ENCODE measurements at places on chromosomes 6 and 20. TPM values are rescaled to one million over a fixed set of nuclear protein-coding genes. Genes with fewer than 3 reads are reported as not detected.

GRCh38 chr20:3282271-3283221 lies 43.6 kb upstream of the SLC4A11 start:
- no peak for ATAC-seq

DNA sequence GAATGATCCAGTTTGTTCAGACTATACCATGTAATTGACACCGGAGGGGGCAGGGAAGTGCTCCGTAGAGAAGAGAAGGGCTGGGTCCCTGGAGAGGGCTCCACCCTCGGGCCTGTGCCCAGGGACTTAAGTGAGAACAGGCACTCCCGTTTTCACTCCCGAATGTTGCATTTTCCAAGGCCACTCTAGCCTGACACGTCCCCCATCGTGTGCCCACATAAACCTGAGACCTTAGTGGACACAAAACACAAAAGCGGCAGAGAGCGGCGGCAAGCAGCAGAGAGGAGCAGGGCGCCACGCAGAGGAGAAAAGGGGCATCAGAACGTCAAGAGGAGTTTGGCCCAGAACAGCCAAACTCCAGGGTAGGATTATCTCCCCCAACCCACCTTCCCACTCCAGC lies 1405.1 kb downstream of the GRIK2 start:
- ATAC-seq, result no peak

DNA sequence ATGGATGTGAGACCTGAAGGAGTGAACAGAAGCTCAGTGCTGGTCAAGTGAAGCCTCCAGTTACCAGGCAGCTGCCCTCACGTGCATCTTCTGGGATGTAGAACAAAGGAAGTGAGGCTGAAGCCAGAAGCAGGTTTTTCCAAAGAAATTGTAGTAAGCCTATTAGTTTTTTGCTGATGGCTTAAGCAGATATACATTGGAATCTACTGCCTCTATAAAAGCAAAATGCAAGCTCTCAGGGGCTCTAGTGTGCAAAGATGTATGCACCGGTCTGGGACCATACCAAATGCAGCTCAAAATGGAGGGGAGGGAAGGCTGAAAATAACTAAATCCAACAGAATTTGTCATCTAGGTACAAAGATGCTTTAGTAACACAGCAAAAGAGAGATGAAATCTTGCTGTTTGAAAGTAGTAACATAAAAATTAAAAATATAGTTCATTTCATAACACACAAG lies 77.0 kb downstream of the DTNBP1 start:
- ATAC-seq, result no peak

- no peak for ATAC-seq
Observed at GRCh38 chr6:83677791-83678190, 31.1 kb downstream of the SNAP91 start.

- ATAC-seq, result peak; percentile 92
Observed at GRCh38 chr6:14732844-14733757, 512.8 kb upstream of the JARID2 start.

GRCh38 chr20:45857882-45858216 lies 435 bp downstream of the ZSWIM3 start:
- no peak for ATAC-seq

GRCh38 chr6:141134723-141135122 lies 998.0 kb upstream of the GJE1 start:
- ATAC-seq, result no peak

GRCh38 chr6:291204-291696 lies 1.0 kb upstream of the DUSP22 start:
- peak; percentile 53 for ATAC-seq

DNA sequence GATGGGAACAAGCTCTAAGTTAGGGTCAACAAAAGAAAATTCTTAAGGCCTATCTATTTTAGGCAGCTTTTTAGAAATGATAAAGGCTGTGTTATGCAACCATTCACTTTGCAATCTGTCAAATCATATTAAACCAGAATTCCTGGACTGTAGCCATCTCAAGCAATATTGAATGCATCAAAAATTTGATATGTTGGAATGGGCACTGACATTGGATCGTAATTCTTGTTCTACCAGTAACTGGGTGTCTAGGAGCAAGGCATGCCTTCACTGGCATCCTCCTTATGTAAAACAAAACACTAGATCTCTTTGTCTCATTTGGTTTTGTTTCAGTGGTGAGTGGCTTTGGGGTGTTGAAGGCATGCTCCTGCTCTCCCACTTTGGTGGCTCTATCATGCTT lies 145.6 kb downstream of the JARID2 start:
- ATAC-seq, result peak; percentile 76

GRCh38 chr6:106125925-106126435 lies 39.8 kb downstream of the PRDM1 start:
- ATAC-seq, result peak; percentile 48

GRCh38 chr20:1185316-1185741 lies 548 bp upstream of the TMEM74B start:
- ATAC-seq, result peak; percentile 17

- no peak for ATAC-seq
Observed at GRCh38 chr6:169930799-169931198, 179.4 kb downstream of the ERMARD start.

DNA sequence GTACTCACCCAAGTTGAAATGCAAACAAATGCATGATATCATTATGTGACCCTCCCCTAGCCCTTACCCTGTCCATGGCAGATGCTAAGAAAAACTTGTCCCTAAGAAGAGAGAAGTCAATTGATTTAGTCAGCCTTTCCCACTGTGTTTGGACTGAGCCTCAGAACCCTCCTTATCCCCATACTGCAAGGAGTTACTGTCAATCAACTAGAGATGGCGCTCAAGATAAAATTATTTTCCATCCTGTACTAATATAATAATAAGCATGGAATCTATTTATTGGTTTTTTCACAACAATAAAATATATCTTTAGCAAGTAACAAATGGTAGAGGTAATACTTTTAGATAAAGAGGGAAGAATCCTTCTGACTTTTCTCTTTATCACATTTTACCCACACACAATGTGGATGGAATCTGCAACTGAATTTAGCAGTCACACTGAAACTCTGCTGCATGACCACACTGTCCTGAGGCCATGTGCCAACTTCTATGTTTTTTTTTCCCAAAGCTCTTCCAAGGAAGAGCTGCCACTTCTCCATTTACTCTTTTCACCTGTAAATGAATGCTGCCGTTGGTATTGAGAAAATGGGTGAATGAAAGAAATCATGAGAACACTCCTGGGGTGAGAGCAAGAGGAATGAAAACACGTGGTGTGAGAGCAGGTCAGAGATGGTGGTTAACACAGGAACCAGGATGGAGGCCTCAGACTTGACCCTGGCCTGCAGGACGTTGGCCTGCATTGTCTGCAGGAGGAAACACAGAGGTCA lies 10.5 kb downstream of the NT5E start:
- ATAC-seq, result no peak

GRCh38 chr6:108746366-108746765 lies 101.9 kb upstream of the ARMC2 start:
- ATAC-seq, result peak; percentile 91

GRCh38 chr20:10415013-10415650 lies 18.9 kb downstream of the MKKS start:
- ATAC-seq, result no peak

DNA sequence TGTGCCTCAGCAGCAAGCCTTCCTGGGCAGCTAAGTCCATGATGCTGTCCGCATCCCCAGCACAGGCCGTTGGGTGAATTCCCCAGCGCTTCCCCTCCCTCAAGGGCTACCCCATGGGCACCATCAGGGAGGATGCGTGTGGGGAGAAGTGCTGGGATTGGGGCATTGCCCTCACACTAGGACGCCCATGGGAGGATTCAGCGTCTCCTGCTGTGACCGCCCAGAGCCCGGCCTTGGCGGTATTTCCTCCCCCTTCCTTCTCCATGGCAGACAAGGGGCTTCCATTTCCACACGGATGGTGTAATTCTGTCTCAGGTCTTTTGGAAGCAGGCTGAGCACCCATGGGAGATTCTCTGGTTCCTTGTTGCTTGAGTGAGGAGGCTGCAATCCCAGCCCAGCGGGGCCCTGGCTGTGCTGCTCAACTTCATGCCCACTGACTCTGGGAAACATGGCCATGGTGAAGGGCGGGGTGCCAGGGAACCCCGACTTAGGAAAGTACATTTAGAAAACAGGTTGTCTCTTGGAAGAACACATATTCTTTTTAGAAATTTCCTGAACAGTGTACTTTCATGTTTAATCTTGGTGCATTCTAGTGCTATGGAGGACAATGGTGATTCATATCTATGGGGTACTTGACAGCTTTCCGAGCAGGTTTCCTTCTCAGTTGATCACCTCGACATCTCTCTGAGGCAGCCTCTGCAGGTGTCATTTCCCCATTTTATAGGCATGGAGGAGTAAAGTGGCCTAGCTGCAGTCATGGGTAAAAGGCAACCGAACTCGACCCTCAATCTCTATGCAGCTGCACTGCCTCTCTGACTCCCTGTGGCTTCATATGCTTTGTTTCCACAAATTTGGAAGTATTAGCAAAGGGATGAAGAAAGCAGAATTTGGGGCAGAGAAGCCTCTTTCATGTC lies 178.2 kb upstream of the CST7 start:
- ATAC-seq, result no peak

DNA sequence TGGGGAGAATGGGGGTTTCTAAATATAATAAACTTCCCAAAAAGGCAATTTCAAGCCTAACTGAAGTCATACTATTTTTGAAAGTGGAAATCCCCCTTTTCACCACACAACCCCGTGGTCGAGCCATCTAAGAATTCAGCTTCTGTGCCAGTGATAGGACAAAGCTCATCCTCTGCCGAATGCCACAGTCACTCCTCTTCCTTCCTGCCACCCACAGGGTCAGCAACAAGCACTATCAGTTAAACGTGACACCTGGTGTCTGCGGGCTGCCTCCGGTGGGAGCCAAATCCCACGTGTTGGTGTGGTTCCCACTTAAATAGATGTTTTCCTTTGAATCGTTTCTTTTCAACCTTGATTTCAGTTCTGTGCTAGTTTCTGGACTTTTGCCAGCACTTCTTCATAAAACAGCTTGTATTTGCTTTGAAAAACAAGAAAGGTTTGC lies 60.7 kb downstream of the TNFAIP3 start:
- ATAC-seq, result no peak

GRCh38 chr6:168520233-168520632 lies 79.2 kb downstream of the SMOC2 start:
- no peak for ATAC-seq

DNA sequence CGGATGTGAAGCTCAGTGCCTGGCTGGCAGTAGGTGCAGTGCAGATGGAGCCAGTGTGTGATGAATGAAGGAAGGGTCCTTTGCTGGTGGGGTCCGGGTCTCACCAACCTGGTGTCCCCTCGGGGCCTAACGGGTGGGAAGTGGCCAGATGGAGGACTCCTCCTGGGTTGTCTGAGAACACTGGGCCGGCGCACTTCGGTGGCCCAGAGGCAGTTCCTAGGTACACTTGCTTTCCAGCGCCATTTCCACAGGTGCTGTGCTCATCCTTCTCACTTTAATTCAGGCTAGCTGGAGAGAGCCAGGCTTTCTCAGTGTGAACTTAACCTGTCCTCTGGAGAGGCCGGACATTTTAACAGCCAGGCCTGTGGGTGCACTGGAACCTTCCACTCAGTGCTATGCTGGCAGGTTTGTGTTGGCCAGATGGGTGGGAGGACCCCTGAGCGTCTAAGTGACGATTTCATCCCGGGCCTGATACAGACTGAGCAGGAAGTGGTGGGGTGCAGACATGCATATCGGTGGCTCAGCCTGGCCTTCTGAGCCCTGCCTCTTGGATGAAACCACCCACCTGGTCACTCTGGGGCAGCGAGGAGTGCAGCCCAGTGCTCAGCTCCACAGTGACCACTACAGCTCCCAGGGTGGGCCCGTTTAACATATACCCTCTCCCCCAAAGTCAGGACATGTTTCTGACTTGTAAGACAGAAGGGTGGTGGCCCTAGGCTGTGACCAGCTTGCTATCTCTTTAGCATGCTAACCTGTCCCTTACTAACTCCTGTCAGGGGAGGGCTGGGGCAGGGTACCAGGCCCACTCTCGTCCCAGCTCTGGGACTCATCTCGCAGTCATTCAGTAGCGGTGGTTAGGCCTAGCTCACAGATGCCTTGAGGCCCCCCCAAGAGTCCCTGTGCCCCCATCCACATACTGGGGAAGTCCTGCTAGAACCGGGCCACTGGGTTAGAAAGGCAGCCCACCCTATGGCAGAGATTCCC lies 8.2 kb upstream of the PYGB start:
- no peak for ATAC-seq

CLPSL1 gene
- total RNA-seq, result not detected

BTNL2 gene
- not detected for total RNA-seq

ENPP4 gene
- 0.80 TPM for total RNA-seq

AIG1 gene
- total RNA-seq, result 24.9 TPM

LAMA5 gene
- 83.4 TPM for total RNA-seq

MUCL3 gene
- total RNA-seq, result 1.00 TPM

GNAS-AS1 gene
- total RNA-seq, result 0.64 TPM

BPIFB2 gene
- 2.0 TPM for total RNA-seq

MRAP2 gene
- 1.0 TPM for total RNA-seq

PRR18 gene
- total RNA-seq, result 0.04 TPM

PPIL1 gene
- 25.5 TPM for total RNA-seq

FOXF2 gene
- 0.64 TPM for total RNA-seq

NTSR1 gene
- not detected for total RNA-seq

CLIC5 gene
- 0.24 TPM for total RNA-seq

RXRB gene
- total RNA-seq, result 19.6 TPM

ADAM33 gene
- total RNA-seq, result 2.5 TPM

All from esophagus mucosa (tissue), 1 donor.